ENCODE measurements at places on chromosomes 12 and 14.

GRCh38 chr12:124872068-124872719 is 8.5 kb upstream of the SCARB1 start:
- no peak for DNase-seq

DNA sequence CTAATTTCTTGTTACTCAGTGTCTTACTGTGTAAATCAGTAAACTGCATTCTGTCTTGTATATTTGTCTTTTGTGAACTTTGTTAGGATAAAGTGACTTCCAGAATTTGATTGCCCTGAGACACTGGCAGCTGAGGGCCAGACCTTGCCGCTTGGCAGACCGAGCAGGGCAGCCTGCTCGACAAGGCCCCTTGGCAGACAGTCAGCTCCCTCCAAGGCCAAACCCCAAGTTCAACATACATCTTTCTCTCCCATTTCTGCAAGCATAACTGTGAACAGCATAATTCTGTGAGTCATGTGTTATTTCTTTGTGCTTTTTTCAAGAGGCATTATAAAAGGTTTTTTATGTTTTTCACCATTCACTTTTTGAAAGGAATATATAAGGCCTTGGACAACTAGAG is 39.2 kb upstream of the BMAL2 start:
- no peak for DNase-seq

DNA sequence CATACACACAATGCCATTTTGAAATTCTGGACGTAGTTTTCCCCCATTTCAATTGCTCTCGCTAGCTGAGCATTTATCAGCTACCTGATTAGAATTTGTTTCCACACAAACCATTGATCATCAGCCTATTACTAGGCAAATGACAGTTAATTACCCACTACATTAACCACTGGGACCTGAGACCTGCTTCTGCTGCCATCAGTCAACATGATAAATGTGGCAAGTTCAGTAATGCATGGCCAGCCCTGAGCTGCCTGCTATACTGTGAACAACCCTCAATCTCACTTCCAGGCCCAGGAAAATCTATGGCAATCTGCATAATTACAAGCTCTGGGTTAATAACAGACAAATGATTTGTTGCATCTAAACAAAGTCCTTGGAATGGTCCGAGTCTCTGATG is 43.5 kb downstream of the LMO3 start:
- no peak for DNase-seq

DNA sequence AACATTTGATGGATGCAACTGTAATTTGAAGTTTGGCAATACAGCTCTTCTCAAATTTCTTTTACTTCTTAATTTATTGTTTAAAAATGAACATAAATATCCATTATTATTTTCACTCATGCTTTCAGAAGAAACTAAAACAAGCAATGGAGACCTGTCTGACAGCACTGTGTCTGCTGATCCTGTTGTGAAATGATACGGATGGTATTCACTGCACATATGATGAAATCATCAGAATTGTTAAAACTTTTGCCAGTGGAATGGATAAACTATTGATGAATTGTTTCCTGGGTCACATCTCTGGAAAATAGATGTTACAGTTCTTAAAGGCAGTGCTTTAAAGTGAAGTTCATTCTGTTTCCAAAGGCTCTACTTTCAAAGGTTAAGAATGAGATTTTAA is 59.2 kb downstream of the WASHC4 start:
- DNase-seq: no peak

GRCh38 chr12:109739747-109740693 is 26.4 kb downstream of the FAM222A start:
- DNase-seq: no peak

GRCh38 chr12:69588527-69588926 is 3.3 kb downstream of the CCT2 start:
- DNase-seq: no peak

- no peak for DNase-seq
Measured at GRCh38 chr14:64536488-64537245, 3.9 kb upstream of the HSPA2 start.

DNA sequence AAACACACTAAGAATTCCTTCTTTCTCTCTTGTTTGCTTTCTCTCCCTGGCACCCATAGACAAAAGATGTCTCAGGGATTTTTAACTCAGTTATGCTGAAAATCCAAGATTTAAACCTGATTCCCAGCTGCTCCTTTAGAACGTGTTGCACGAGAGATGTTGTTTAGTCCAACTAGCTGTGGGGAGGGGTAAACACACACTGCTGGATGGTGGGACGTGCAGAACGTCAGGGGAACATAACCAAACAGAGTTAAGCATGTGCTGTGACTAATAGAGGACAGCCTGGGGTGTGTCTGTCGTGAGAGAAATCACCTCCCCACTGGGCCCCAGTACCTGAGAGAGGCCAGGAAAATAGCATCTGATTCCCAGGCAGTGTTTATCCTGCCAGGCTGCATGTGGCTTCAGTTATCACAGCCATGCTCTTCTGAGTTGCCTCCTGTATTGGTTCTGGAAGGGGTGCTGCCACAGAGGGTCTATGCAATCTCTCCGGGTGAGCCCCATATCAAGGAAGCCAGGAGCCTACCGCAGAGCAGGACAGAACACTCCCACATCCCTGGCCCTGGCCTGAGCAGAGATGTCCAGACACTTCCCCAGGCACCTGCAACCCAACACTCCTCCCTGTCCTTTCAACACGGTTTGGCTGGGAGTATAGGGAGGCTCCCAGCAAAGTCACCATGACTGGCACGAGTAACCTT is 112.7 kb upstream of the EGLN3 start:
- no peak for DNase-seq

GRCh38 chr14:81068176-81068782 is 112.9 kb downstream of the TSHR start:
- no peak for DNase-seq

- no peak for DNase-seq
Measured at GRCh38 chr14:77142005-77142800, 612 bp upstream of the ZDHHC22 start.

DNA sequence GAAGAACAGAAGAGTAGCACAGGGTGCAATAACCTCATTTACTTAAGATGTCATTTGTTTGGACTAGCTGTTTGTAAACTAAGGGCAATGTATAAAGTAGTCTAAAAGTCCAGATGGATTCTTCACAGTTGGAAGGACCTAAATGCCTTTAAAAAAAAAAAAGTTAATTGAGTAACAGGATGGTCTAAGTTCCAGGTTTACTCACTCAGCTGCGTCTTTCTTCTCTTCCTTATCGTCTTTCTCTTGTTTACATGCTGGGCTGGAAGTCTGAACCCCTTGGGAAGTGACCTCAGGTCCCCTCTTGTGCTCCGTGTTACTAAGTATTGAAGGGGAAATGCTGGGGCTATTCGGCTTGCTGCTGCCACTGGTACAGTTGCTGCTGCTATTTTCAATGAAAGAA is 82.5 kb downstream of the SH2B3 start:
- no peak for DNase-seq

- no peak for DNase-seq
Measured at GRCh38 chr14:80215081-80215480, 3.8 kb upstream of the DIO2 start.

DNA sequence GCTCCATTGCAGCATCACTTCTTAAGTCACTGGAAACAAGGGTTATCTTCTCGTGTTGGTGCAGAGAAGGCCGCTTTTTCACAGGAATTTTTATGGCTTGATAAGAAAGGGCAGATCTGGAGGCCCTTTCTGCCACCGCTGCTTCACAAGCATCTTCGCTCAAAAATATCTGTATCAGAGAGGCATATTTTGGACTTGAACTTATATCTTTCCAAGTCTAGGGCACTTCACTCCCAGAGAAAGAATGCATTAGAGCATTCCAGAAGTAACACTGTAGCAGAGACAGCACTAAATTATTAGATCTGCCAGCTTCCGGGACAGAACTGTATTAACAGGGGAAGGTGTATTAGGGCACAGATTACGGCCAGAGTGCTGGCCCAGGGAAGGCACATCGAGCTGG is 151.7 kb upstream of the AMIGO2 start:
- no peak for DNase-seq

DNA sequence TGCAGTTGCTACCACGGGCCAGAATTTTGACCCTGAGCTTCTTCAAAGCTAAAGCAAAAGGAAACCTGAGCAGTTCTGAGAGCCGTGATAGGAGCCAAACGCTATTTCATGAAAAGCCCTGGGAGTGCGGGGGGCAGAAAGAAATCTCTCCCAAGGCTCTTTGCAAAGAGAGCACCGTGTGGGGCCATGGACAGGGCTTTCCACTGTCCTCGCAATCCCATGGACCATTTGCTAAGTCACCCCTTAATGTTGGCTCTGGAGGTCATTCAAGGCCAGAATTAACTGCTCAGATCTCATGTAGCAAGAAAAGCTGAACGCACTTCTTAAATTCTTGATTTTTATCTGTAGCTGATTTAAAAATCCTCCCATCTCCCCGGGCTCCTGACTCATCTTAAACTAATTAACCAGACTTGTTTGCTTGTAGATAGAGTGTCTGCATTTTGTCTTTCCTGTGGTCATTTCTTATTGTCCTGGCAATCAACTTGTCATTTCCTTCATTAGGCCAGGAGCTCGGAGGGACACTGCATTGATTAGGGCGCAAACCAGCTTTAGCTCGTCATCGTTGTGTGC is 24.8 kb downstream of the CLSTN3 start:
- no peak for DNase-seq

GRCh38 chr14:54023027-54023426 is 66.4 kb upstream of the BMP4 start:
- DNase-seq: no peak

DNA sequence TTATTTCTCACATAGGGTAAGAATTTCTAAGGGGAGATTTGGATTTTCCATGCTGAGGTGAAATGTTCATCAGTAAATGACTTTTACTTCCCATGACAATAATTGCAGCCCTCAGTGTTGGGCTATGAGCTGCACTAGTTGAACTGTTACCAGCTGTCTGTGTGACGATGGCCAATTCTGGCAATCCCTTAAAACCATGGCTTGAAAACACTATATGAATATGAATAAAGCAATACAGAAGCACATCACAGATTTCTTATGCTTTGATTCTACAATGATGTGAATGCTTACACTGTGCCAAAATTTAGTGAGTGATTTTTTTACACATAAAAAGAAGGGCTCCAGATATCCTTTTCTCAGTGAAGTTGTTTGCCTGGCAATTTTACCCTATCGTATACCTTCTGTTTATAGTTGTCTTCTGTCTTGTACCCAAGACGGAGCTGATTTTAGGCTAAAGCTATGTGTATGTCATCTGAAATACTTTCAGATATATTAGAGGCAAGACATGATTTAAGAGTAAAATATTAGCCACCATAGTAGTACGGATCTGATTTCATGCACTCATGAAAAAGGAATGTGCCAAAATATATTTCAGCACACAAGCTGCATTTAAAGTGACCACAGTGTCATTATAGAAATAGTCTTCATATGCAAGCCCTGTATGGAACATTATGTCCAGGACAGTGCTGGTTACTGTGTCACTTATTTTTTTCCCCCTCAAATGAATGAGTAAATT is 52.0 kb downstream of the SLC38A4 start:
- no peak for DNase-seq

GRCh38 chr14:72796935-72797334 is 97.0 kb downstream of the DPF3 start:
- DNase-seq: no peak

DNA sequence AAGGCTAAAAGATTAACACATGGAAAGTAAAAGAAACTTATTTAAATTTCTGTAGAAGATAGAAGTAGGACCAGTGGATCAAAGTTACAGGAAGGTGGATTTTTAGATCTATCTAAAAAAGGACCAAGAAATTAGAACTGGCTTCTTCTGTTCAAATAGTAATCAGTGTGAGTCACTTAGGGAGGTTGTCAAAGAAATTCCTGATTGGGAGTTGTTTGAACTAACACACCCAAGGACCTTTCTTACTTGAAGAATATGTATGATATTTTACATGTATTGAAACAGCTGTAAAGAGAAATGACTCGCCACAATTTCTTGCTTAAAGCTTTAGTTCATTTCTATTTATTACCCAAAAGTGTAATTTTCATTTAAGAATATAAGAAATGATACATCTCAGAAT is 256.9 kb downstream of the RAD51B start:
- DNase-seq: no peak

GRCh38 chr12:14903386-14904098 is 17.9 kb upstream of the MGP start:
- no peak for DNase-seq
